ENCODE measurements at places on chromosomes 2 and 18. TPM values are rescaled to one million over a fixed set of nuclear protein-coding genes. Genes with fewer than 3 reads are reported as not detected.
A peak's percentile ranks its signal among the peaks of the same experiment; 100 is the strongest.

- no peak for DNase-seq
- H3K4me3 ChIP-seq, result no peak overlapping the region
- H3K27me3 ChIP-seq, result no peaks in the 10 kb centered on the region
- H3K36me3 ChIP-seq, result no peaks in the 10 kb centered on the region
Measured at GRCh38 chr2:158214431-158214830, 112.8 kb downstream of the UPP2 start.

- no peak overlapping the region for H3K27ac ChIP-seq
- peaks cover under 1% of the 10 kb centered on the region for H3K4me1 ChIP-seq
- DNase-seq, result no peak
Measured at GRCh38 chr2:231866450-231866849, 59.7 kb downstream of the NPPC start.

- H3K27me3 ChIP-seq, result no peaks in the 10 kb centered on the region
- no peak overlapping the region for H3K4me3 ChIP-seq
- H3K36me3 ChIP-seq, result no peaks in the 10 kb centered on the region
- DNase-seq, result no peak
- no peaks in the 10 kb centered on the region for H3K4me1 ChIP-seq
Measured at GRCh38 chr18:78962098-78962497, 17.5 kb upstream of the SALL3 start.

DNA sequence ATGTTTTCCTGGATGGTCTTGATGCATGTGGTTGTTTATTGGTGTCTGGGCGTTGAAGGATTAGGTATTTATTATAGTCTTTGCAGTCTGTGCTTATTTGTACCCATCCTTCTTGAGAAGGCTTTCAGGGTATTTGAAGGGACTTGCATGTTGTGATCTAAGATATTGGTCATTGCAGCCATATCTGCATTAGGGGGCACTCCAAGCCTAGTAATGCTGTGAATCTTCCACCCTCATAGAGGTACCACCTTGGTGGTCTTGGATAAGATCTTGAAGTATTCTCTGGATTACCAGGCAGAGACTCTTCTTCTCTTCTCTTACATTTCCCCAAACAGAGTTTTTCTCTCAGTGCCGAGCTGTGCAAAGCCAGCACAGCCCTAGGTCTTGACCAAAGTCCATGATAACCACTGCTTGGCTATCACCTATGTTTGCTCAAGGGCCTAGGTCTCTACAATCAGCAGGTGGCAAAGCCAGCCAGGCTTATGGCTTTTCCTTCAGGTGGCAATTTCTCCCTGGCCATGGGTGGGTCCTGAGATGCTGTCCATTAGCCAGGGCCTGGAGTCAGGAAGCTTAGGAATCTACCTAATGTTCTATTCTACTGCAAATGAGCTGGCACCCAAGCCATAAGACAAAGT is 15.4 kb upstream of the PPP1R1C start:
- no peaks in the 10 kb centered on the region for H3K27me3 ChIP-seq
- H3K4me3 ChIP-seq, result no peak overlapping the region
- no peak overlapping the region for H3K27ac ChIP-seq
- H3K36me3 ChIP-seq, result no peaks in the 10 kb centered on the region

DNA sequence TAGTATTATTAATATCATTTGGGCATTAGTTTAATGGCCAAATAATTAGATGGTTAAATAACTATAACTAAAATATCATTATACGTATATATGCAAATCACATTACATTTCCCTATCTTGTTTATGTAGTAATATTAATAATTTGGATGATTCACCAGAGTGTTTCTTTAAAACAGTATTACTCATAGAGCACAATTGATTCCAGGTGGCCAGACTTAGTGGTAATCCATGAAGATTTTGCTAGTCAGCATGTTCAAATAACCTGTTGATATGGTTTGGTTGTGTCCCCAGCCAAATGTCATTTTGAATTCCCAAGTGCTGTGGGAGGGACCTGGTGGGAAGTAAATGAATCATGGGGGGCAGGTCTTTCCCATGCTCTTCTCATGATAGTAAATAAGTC is 782.3 kb downstream of the LRP1B start:
- H3K4me3 ChIP-seq, result no peak overlapping the region
- H3K36me3 ChIP-seq, result peaks cover 3% of the 10 kb centered on the region
- no peaks in the 10 kb centered on the region for H3K27me3 ChIP-seq
- H3K27ac ChIP-seq, result no peak overlapping the region
- H3K4me1 ChIP-seq, result peaks cover 5% of the 10 kb centered on the region

- H3K4me3 ChIP-seq, result no peak overlapping the region
- H3K4me1 ChIP-seq, result peaks cover 9% of the 10 kb centered on the region
- no peak for DNase-seq
- H3K27ac ChIP-seq, result no peak overlapping the region
Measured at GRCh38 chr18:36419188-36419899, 121.8 kb downstream of the FHOD3 start.

- no peak overlapping the region for H3K4me3 ChIP-seq
- DNase-seq, result no peak
- H3K27me3 ChIP-seq, result no peaks in the 10 kb centered on the region
- H3K36me3 ChIP-seq, result no peaks in the 10 kb centered on the region
- H3K27ac ChIP-seq, result no peak overlapping the region
- H3K4me1 ChIP-seq, result peaks cover 38% of the 10 kb centered on the region
Measured at GRCh38 chr2:39492716-39493115, 55.6 kb upstream of the MAP4K3 start.

- H3K27ac ChIP-seq, result no peak overlapping the region
- peaks cover 11% of the 10 kb centered on the region for H3K4me1 ChIP-seq
- peak; percentile 53 for DNase-seq
- no peaks in the 10 kb centered on the region for H3K27me3 ChIP-seq
Measured at GRCh38 chr18:58241026-58241679, 197.1 kb downstream of the NEDD4L start.

GRCh38 chr18:23682472-23682871 is 6.8 kb upstream of the LAMA3 start:
- H3K4me1 ChIP-seq, result no peaks in the 10 kb centered on the region

DNA sequence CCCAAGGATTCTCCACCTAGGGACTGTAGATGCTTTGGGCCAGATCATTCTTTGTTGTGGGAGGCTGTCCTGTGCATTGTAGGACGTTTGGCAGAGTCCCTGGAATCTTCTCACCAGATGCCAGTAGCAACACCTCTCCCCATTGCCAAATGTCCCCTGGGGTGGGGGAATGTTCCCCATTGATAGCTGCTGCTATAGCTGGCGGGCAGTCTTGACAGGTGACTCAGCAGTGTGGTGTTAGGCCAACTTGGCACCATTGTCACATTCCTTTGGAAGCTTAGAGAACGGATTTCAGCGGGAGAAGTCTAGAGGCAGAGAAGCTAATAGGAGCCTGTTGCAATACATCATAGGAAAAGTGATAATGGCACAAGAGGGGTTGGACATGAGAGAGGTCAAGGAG is 495.7 kb upstream of the SMIM21 start:
- H3K27ac ChIP-seq, result no peak overlapping the region
- H3K27me3 ChIP-seq, result no peaks in the 10 kb centered on the region
- no peak overlapping the region for H3K4me3 ChIP-seq
- no peaks in the 10 kb centered on the region for H3K4me1 ChIP-seq
- peak; percentile 49 for DNase-seq

DNA sequence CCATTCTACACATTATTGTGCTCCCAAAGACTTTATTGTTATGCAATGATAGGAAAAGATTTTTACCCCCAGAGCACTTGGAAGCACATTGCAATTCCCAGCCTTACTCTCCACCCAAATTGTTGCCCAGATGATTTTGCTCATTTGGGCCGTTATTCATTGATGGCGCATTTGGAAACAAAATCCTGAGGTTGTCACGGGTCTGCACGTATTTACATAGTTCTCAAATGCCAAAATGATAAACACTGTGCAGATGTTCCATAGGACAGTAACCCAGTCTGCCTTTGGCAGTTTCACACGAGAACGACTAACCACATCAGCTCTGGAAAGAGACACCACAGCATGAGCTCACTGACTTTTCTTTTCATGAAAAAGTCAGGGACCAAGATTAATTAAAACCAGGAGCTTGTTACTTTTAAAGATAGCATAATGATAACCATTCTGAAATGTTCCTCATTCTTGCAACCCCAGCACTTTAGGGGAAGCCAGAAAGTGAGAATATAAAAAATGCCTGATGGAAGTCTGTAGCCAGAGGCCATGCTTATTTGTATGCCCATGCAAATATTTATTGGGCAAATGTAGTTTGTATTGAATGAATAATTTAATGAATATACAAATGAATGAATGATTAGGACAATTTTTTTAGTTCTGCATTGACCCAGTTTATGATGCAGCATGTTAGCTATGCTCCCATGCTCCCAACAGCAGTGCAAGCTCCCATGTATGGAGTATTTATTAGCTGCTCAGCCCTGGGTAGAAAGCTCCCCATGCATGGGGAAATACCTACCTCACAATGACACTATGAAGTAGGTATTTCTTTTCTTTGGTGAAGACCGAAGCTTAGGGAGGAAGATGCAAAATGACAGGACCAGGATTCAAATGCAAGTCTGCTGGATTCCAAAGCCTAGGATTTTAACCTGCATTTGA is 84.6 kb downstream of the MAIP1 start:
- H3K36me3 ChIP-seq, result no peaks in the 10 kb centered on the region
- no peak overlapping the region for H3K4me3 ChIP-seq
- H3K27me3 ChIP-seq, result no peaks in the 10 kb centered on the region
- H3K27ac ChIP-seq, result peak overlapping the region; percentile 8

DNA sequence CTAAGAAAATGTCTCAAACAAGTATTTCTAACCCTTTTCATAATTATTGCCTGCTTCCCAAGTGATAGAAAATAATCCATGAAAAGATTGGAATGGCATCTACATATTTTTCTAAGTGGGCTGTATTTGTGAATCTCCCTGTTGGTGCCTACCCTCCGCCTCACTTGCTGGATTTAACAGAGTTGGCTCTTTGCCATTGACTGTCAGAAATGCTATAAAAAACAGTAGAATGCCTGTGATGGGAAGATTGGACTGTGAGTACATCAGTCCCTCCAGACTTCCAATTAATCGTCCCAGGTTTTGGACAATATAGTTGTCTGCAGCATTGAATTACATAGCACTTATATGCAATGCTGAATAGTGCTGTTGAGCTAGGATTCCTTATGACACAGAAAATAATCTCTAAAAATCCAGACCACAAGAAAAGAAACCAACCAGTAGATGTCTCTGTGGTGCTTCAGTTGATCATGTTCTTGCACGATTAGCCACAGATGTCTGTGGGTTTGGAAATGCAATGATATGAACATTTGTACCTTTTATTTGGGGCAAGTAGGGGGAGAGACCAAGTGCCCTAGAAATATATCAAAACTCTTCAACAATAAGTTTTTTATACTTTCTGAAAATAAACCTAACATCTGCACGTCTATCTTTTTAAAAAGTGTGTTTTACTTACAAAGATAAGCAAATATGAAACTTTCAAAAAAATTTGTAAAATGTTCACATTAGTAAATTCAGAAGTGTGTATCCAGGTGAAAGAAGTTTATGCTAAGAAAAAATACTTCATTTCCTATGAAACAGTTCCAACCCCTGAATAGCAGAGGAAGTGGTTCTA is 88.5 kb downstream of the DYNAP start:
- DNase-seq, result no peak
- no peak overlapping the region for H3K4me3 ChIP-seq
- H3K27me3 ChIP-seq, result peaks cover 7% of the 10 kb centered on the region
- no peak overlapping the region for H3K27ac ChIP-seq
- peaks cover 6% of the 10 kb centered on the region for H3K4me1 ChIP-seq

DNA sequence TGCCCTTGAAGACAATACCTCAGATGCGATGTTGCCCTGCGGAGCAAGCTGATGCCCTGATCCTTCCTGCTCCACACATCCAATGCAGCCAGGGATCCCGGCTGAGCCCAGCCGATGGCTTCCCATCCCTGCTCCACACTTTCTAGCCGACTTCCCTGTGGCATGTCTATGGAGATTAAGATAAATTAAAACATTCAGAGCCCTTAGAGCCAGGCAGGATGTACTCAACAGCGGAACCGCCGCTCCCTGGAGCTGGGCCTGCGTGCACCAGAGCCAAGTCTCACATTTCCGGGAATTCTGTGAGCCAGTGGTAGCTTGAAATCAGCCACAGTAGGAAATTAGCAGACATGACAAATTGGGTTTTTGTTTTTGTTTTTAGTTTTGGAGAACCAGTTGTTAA is 620.6 kb downstream of the GALR1 start:
- H3K4me3 ChIP-seq, result no peak overlapping the region
- no peak for DNase-seq
- no peaks in the 10 kb centered on the region for H3K4me1 ChIP-seq

GRCh38 chr2:64763126-64763525 is 109.4 kb upstream of the SERTAD2 start:
- H3K4me1 ChIP-seq, result peaks cover 6% of the 10 kb centered on the region
- no peak for DNase-seq
- no peaks in the 10 kb centered on the region for H3K36me3 ChIP-seq
- no peak overlapping the region for H3K27ac ChIP-seq
- no peaks in the 10 kb centered on the region for H3K27me3 ChIP-seq

DNA sequence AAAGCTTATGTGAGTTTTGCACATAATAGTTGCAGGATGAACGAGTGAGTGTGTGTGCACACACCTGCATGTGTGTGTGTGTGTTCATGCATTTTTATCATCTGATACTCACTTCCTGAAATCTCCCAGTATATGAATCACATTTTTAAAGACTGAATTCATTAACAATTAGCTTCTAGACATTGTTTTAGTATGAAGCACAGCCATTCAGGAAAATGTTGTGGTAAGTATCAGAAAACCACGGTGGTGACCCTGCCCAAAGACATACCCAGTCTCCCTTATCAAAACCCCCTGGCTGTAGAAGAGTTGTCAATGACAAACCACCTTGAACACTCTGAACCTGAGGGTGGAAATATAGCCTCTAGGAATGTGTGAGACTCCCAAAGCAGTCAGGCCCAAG is 220.8 kb downstream of the ALK start:
- H3K27me3 ChIP-seq, result no peaks in the 10 kb centered on the region
- H3K4me3 ChIP-seq, result no peak overlapping the region
- no peaks in the 10 kb centered on the region for H3K4me1 ChIP-seq
- DNase-seq, result peak; percentile 32
- H3K36me3 ChIP-seq, result no peaks in the 10 kb centered on the region
- H3K27ac ChIP-seq, result no peak overlapping the region

- H3K4me3 ChIP-seq, result no peak overlapping the region
- H3K27ac ChIP-seq, result no peak overlapping the region
- H3K27me3 ChIP-seq, result no peaks in the 10 kb centered on the region
- no peaks in the 10 kb centered on the region for H3K4me1 ChIP-seq
Measured at GRCh38 chr2:59713577-59713976, 839.9 kb downstream of the BCL11A start.

GRCh38 chr2:8028981-8029380 is 652.9 kb upstream of the ID2 start:
- no peaks in the 10 kb centered on the region for H3K4me1 ChIP-seq
- no peak overlapping the region for H3K27ac ChIP-seq
- peaks cover 5% of the 10 kb centered on the region for H3K27me3 ChIP-seq
- H3K4me3 ChIP-seq, result no peak overlapping the region
- DNase-seq, result no peak
- no peaks in the 10 kb centered on the region for H3K36me3 ChIP-seq

The DSG1 gene
- not detected for total RNA-seq

The PAIP2B gene
- total RNA-seq, result 0.55 TPM

The SALL3 gene
- not detected for total RNA-seq

The CNGA3 gene
- total RNA-seq, result not detected

The GKN2 gene
- total RNA-seq, result not detected

All from osteocyte (in vitro differentiated cells).